T-helper 2 cell treated with Interferon-gamma antibody and Interleukin-4, amounts not matched to agents 100 ng/mL and 5 ng/mL, for 36 hours (primary cell): ENCODE measurements at places on chromosomes 5 and 9. TPM values are rescaled to one million over a fixed set of nuclear protein-coding genes. Genes with fewer than 3 reads are reported as not detected.

The PCDHB1 gene
- not detected in 2 replicates for total RNA-seq

The SMIM33 gene
- 0.59 and 0.80 TPM in 2 replicates for total RNA-seq

The FOXI1 gene
- total RNA-seq: not detected in 2 replicates

The MYMK gene
- not detected in 2 replicates for total RNA-seq

The SLC25A2 gene
- 0.25 and 0.59 TPM in 2 replicates for total RNA-seq

The FAM221B gene
- total RNA-seq: not detected in 2 replicates

The C5orf63 gene
- 10.1 and 10.6 TPM in 2 replicates for total RNA-seq

The PPIC gene
- total RNA-seq: not detected in 2 replicates

The PCDHB13 gene
- total RNA-seq: not detected in 2 replicates

The MARCHF3 gene
- 1.2 and 1.7 TPM in 2 replicates for total RNA-seq

The C5orf58 gene
- total RNA-seq: not detected in 2 replicates

The IRGM gene
- total RNA-seq: 3.5 and 4.2 TPM in 2 replicates

The TRMO gene
- 26.3 and 27.6 TPM in 2 replicates for total RNA-seq

The PCDHA4 gene
- not detected in 2 replicates for total RNA-seq

The STPG3 gene
- not detected in 2 replicates for total RNA-seq

The DMRTA1 gene
- total RNA-seq: not detected in 2 replicates

The SOWAHA gene
- 0.07 and 0.09 TPM in 2 replicates for total RNA-seq

The SAXO1 gene
- total RNA-seq: not detected in 2 replicates

The IGIP gene
- 3.4 and 3.8 TPM in 2 replicates for total RNA-seq

The GARIN3 gene
- total RNA-seq: not detected in 2 replicates

The CNTFR gene
- total RNA-seq: not detected in 2 replicates

The CCNJL gene
- not detected in 2 replicates for total RNA-seq

The GPR150 gene
- 0.30 and 0.48 TPM in 2 replicates for total RNA-seq

The OLFML2A gene
- total RNA-seq: not detected in 2 replicates

The COL23A1 gene
- 0.07 and 0.09 TPM in 2 replicates for total RNA-seq

The FRRS1L gene
- not detected in 2 replicates for total RNA-seq

The SLC6A3 gene
- 0.39 and 0.41 TPM in 2 replicates for total RNA-seq

The CARD6 gene
- total RNA-seq: 4.4 and 5.0 TPM in 2 replicates

The HCN1 gene
- not detected in 2 replicates for total RNA-seq

The HTR1A gene
- total RNA-seq: not detected in 2 replicates

The BRINP1 gene
- total RNA-seq: not detected in 2 replicates

The ENG gene
- 21.4 and 23.0 TPM in 2 replicates for total RNA-seq

The BAAT gene
- not detected in 2 replicates for total RNA-seq

The LCN1 gene
- total RNA-seq: not detected in 2 replicates
